ENCODE measurements at places on chromosomes 2 and 18.

DNA sequence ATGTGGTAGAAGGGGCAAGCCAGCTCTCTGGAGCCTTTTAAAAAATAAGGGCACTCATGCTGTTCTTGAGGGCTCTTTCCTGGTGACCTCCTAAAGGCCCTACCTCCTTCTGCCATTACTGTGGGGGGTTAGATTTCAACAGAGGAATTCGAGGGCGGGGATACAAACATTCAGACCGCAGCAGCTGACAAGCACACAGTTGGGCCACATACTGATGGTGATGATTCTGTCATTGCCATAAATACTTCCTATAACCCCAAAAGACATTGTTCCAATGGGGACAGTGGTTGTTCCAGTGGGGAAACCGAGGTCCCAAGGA is 67.0 kb downstream of the TSHZ1 start:
- DNase-seq = no peak

- peak; percentile 89 for DNase-seq
These were observed 13.0 kb upstream of the FAHD2A start for GRCh38 chr2:95389245-95390119.

DNA sequence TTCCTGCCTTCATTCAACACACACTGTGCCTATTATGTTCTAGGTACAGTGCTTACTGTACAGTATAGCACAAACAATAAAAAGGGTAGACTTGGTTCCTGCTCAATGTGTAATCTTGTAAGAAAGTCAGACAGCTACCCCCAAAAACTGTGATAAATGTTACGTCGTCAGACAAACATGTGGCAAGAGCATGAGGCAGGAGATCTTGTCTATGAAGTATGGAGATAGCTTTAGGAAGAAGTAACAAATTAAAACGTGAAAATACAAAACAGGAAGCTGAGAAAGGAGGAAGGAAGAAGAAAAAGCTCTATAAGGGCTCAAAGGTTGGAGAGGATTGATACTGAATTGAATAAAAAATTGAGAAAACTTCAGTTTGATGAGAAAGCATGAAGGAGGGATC is 276.2 kb upstream of the HNRNPA3 start:
- no peak for DNase-seq

- DNase-seq = no peak
These were observed 22.1 kb downstream of the FIGN start for GRCh38 chr2:163713534-163714311.

DNA sequence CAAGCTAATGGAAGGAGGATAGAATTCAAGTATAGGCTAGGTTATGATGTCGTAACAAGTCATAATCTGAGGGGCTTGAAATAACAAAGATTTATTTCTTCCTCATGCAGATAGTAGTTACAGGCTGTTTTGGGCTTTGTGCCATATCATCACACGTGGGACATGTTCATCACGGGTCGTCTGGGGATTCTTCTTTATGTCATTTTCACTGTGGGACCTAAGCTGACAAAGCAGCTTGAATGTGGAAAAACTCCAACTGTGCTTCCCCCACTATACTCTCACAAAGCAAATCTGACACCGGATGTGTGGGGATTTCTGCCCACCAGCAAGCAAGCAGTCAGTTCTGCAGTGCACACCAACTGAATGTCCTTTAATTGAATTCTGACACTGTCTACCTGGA is 124.8 kb downstream of the LTBP1 start:
- no peak for DNase-seq

DNA sequence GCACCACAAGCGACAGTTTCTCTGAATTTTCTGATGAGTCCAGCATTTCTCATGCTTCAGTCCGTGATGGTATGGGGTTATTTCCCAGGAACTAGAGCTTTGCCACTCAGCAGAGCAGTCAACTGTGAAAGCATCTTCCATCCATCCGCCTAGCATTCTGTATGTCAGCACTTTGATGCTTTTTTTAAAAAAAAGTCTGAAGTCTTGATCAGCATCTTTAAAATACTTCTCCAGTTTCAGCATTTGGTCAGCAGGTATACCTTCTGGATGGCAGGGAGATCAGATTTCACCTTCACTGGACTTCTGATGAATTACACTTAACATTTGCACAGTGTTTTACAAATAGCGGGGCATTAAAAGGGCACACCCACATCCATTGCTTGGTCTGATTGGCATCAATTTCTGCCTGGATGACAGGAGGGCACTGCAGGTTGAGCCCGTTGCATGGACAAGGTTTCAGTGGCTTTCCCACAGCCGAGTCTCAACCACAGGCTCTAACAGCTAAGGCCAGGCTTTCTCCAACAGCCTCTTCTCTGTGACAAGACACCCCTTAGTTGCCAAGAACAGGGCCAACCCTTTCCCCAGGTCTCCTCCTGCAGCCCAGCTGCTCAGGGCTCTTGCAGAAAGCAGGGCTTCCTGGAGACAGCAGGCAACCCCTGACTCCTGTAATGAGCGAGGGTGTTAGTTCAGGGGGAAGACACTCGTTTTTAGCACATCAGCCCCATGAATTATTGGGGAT is 54.0 kb downstream of the EMILIN2 start:
- DNase-seq = peak; percentile 60

DNA sequence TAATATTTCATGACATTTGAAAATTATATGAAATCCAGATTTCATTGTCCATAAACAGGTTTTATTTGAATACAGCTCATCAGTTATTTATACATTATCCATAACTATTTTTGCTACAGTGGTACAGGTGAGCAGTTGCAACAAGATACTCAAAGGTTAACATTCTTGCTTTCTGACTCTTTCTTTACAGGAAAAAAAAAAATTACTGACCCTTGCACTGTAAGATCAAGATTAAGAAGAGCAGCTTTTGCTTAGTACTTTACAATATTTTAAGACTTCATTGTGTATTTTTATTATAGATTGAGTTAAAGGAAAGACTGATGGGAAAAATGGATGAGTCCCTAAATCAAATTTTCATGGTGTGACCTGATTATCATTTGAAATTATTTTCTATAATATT is 11.2 kb downstream of the ETAA1 start:
- DNase-seq = no peak

DNA sequence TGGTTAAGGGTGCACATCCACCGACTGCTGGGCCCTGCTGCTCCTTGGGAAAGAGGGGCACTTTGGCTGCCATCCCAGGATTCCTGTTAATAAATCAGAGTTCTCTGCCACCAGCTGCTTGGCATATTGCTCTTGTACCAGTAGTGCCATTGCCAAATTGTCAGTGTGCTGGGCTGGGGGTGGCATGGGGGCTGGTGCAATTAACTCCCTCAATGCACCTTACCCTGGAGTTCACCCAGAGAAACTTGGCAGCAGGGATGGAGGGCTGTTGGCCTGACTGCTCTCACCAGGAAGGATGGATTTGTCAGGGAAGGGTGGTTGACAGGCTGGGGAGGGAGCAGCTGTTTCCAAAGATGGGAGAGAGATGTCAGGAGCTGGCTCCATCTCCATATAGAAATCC is 94.6 kb upstream of the SKOR2 start:
- DNase-seq = no peak

DNA sequence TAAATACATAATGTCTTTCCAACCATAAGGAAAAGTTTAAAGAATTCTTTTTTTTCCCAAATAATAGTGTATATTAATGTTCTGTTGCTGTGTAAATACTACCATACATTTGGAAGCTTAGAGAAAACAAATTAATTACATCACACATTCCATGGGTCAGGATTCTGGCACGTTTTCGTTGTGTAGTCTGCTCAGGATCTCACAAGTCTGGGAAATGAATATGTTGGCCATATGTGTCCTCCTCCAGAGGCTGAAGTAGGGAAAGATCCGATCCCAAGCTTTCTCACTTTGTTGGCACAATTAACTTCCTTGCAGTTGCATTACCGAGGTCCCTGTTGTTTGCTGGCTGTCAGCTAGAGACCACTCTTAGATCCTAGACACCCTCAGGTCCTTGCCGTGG is 83.9 kb downstream of the RPRM start:
- no peak for DNase-seq

- no peak for DNase-seq
These were observed 23.5 kb upstream of the POLR1B start for GRCh38 chr2:112518807-112519206.

- DNase-seq = no peak
These were observed 13.0 kb downstream of the YWHAQ start for GRCh38 chr2:9617749-9618148.

GRCh38 chr2:201977651-201978050 is 56.0 kb upstream of the FZD7 start:
- no peak for DNase-seq

DNA sequence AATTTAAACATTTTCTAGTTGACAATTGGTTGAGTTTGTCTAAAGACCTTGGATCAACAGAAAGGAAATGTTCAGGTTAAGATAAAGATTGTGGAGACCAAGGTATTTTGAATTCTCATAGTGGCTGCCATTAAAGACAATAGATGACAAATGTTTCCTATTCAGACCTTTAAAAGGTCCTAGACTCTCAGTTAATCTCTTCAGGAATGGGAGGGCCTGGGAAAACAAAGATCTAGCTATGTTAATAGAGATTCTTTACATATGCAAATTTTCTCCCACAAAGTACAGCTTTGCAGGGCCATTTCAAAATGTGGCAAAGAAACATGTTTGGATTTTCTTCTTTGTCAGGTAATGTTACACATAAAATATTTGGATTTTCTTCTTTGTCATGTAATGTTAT is 403.9 kb downstream of the SPAG16 start:
- DNase-seq = no peak

GRCh38 chr2:119338826-119339561 is 27.6 kb downstream of the C2orf76 start:
- DNase-seq = no peak

GRCh38 chr2:176138526-176138922 is 9.0 kb downstream of the HOXD8 start:
- DNase-seq = peak; percentile 74
